Left lung (tissue), 14 donors: ENCODE measurements at places on chromosomes 3 and 15. TPM values are rescaled to one million over a fixed set of nuclear protein-coding genes. Genes with fewer than 3 reads are reported as not detected.

GRCh38 chr15:65338366-65338765, 33.9 kb downstream of the RNU5B-1 start:
- DNase-seq: no peak

- DNase-seq: no peak
These were observed 678.4 kb downstream of the ROBO2 start for GRCh38 chr3:77718311-77718710.

DNA sequence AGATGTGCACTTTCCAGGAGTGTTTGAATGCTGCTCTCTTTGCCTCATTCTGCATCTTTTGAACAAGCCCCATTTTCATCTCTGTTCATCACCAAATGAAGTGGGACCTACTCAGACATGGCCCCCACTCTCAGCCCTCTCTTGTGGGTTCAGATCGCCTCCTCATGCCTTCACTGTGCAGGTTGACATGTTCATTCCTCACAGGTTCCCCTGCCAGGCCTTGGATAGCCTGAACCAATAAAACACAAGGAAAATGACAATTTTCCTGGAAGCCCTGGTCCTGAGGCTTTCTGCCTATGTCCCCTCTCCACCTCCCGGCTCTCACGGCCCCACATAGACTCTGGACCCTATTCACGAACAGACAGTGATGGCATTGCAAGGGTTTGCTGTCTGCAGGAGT, 17.7 kb downstream of the KLF15 start:
- DNase-seq: peak; percentile 10

DNA sequence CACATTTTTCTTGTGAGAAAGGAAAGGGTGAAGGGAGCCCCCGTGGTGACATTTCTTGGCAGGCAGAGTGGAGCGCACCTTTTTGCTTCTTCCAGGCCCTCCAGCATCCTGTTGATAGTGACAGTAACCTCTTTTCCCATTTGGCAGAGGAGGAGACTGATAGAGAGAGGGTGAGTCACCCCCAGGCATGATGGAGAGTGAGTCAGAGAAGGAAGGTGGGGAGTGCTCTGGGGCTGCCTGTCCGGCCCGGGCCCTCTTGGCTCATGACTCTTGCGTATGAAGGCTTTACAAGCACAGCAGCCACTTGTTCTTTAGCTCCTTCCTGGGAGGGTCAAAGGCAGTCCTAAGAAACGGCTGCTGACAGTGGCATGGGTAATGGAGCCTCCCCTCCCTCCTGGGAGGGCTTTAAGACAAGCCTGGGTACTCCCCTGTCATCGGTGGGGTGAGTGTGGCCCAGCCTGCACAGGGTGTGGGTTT, 16.0 kb downstream of the ANKRD63 start:
- DNase-seq: no peak

DNA sequence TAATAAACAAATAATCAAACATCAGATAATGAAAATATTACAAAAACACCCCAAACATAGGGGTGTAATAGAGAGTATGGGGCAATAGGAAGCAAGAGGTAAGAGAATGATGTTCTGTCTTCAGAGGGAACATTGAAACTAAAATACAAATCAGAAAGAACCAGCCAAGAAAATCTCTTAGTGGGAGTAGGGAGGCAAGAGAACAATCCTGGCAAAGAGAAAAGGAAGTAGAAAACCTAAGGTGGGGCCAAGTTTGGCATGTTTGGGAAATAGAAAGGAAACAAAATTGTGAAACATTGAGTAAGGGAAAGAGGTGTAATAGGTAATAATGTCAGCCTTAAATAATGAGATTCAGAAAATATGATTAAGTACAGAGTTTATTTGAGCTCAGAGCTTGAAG, 467.1 kb downstream of the RBMS3 start:
- no peak for DNase-seq

DNA sequence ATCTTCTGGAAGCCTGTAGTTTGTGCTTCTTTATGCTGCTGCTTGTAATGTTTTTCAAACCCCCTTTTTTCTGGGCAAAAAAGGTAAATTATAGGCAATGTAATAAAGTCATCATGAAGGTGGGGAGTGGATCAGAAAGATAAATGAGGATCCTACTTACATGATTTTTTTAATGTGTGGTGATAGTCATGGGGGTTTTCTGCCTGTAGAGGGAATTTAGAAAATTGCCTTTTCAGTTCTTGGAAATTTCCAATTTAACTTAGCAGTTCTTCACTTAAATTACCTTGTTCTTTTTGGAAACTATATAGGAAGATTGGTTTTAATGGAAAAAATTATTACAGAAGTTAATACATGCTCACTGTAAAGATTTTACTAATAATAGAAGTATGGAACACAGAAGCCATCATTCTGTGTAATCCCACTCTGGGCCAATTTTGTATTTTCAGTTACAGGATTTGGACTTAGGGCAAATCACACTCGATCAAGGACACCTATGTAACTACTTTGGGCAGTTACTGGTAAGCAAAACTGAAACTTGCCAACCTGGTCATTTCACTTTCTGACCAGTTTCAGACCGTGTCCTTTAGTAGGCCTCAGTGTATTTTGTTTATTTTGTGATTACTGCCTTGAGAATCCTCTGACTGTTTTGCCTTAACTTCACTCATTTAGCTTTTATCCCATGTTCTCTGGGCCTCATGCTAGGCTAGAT, 10.5 kb upstream of the SCAANT1 start:
- DNase-seq: no peak

GRCh38 chr15:90851940-90852339, 16.4 kb upstream of the FURIN start:
- no peak for DNase-seq

DNA sequence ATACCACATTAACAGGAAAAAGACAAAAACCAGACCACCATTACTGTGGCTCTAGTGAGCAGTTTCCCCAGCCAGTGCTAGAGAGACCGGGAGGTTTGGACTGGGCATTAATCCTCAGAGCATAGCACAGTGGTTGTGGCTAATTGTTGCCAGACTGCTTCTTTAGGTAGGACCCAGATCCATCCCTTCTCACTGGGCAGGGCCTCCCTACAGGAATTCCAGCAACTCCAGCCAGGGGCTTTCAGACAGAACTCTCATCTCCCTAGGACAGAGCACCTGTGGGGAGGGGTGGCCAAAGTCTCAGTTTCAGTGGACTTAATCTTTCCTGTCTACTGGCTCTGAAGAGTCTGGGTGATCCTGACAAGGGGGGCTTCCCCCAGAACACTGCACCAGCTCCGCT, 759.6 kb downstream of the SQOR start:
- DNase-seq: no peak

DNA sequence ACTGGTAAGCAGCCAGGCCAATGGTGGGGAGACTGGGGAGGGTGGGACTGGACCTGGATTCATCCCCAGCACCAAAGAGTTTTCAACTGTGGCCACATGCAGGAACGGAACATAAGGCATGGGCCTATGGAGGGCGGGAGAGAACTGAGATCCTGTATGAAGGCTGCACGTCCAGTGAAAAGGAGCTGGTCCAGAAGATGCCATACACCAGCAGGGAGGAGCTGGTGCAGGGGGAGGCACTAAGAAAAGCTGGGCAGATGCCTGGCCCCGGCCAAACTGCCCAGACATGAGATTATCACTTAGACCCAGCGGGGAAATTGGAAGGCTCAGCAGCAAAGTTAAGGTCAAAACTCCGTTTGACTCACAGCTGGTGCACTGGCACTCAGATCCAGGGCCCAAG, 58.1 kb upstream of the MCF2L2 start:
- DNase-seq: no peak

- DNase-seq: no peak
These were observed 43.9 kb upstream of the SMAD3 start for GRCh38 chr15:67021455-67021854.

GRCh38 chr15:77456746-77457145, 36.1 kb downstream of the HMG20A start:
- DNase-seq: no peak

DNA sequence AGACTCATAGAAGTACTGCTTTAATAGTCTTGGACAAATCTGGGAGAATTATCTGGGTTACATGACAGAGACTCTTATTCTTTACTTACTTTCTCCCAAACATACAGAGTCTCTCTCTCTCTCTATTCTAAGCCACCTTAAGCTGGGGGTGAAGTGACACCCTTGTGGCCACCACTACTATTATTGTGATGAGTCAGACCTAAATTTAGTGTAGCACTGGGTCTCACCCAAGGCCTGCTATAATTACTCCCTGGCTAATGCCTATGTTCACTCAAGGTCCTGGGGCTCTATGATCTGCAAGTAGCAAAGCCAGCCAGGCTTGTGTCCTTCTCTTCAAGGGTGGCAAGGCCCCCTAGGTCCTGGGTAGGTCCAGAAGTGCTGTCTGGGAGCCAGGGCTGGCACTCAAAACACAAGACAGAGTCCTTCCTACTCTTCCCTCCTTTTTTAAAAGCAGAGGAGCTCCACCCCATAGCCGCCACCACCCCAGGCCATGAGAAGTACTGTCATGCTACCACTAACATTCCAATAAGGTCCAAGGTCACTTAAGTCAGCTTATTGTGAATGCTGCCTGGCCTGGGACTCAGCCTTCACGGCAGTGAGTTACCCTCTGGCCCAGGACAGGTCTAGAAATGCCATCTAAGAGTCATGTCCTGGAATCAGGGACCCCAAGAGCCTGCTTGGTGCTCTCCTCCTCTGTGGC, 183.6 kb downstream of the POLQ start:
- DNase-seq: no peak

DNA sequence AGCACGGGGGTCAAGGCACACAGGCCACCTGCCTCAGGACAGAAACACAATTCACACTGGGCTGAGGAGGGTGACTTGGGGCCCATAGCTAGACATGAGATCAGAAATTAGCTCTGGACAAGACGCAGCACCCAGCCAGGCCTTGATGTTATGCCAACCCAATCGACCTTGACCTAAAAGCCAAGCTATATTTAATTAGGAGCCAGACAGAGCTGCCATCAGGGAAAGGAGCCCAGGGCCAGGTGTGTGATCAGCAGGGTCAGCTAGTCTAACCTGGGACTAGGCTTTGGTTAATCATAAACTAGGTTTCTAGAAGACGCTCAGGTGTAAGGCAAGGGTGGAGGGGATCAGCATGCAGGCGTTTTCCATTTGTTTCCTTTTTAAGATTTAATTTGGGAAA, 23.9 kb upstream of the SLC25A36 start:
- no peak for DNase-seq

- DNase-seq: no peak
These were observed 157.9 kb downstream of the XXYLT1 start for GRCh38 chr3:195113048-195113447.

DNA sequence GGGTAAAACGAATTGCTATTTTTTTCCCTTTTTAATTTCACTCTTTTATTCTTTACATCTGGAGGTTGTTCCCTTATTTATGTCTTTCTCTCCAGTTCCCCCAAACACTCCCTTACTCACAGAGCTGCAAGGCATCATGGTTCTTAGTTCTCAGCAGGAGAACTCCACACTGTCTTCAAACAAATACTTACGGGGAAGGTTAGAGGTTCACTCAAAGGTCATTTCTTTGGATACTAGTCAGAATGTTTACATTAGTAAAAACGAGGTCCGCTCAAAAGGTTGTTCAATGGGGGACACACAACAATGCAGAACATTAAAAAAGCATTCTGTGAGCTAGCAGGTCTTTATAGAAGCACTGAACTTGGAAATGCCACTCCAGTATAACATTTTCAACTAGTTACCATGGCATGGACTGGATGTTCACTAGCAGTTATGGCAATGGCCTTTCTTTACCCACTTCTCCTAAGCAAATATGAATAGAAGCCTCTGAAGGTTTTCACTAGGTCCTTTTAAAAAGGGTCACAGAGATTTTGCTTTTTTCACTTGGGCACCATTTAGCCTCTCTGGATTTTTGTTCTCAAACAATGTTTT, 201.7 kb downstream of the MEIS2 start:
- DNase-seq: no peak

DNA sequence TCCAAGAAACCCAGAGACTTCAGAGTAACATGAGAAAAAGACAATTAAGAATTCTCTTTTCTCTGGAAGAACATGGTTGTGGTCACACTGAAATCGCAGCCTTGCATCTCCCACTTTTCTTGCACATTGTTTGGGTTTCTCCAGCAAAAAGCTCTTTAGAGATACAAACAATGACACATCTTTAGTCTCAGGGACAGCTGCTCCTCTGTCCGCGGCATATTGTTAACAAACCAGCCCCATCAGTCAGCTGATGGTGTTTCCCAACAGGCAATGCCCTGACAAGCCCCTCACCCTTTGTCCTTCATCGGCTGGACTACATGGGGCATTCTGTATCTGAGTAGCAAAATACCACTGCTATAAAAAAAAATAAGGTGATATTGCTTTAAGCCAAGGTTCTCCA, 53.4 kb downstream of the UMPS start:
- DNase-seq: no peak

- DNase-seq: no peak
These were observed 55.0 kb downstream of the TMEM212 start for GRCh38 chr3:171898192-171898591.

DNA sequence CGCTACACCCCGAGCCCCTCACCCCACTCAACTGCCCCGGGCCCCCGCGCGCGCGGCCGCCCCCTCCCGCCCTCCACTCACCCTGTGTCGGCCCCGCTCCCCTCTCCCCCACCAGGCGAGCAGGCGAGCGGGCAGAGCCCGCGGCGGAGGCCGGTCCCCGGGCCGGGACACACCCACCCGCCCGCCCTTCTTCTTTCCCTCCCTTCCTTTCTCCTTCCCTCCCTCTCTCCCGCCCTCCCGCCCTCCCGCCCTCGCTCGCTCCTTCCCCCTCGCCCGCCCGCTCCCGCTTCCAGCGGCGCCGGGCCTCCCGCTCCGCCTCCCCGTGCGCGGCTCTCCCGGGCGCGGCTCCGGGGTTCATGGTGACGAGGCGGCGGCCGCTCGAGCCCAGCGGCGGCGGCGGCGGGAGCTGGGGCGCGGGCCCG, at the start of gene CTDSPL:
TSS of gene CTDSPL (plus strand) at position 261 of the 422 bp plus-strand sequence. CDS start 320 bp downstream, outside the sequence.
- DNase-seq: peak; percentile 51

DNA sequence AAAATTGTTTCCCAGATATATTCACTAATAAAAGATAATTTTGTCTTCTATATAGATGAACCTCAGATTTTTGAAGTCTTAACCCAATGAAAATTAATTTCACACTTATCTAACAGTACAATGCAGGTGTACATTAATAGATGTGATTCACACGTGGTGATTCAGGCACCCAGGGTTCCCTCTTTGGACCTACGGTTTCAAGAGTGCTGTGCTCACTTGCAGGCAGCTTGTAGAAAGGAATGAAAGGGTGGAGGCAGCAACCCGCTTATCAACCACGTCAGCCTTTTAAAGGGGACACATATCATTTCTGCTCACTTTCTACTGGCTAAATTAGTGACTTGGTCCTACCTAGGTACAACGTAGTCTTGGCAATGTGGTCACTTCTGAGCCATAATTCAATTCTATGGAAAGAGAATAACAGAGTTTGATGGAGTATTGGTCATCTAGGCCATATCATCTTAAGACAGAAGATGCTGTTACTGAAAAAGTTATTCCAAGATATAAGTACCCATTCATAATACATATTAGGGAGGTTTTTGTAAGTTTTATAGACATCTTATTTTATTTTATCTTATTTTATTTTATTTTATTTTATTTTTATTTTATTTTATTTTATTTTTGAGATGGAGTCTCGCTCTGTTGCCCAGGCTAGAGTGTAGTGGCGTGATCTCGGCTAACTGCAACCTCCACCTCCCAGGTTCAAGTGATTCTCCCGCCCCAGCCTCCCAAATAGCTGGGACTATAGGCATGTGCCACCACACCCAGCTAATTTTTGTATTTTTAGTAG, 37.9 kb downstream of the ACP3 start:
- no peak for DNase-seq

Gene TRNT1
- total RNA-seq: 21.4 TPM

Gene NSUN3
- 13.4 TPM for total RNA-seq

Gene CAPN3
- total RNA-seq: 27.3 TPM

Gene SLC25A36
- total RNA-seq: 63.1 TPM

Gene CRABP1
- not detected for total RNA-seq

Gene HGD
- total RNA-seq: 2.4 TPM

Gene EIF5A2
- 8.2 TPM for total RNA-seq

Gene TMEM158
- 3.7 TPM for total RNA-seq

Gene EOMES
- total RNA-seq: 0.26 TPM

Gene GRK7
- total RNA-seq: not detected
